ENCODE measurements at places on chromosomes 13 and 19. TPM values are rescaled to one million over a fixed set of nuclear protein-coding genes. Genes with fewer than 3 reads are reported as not detected.

DNA sequence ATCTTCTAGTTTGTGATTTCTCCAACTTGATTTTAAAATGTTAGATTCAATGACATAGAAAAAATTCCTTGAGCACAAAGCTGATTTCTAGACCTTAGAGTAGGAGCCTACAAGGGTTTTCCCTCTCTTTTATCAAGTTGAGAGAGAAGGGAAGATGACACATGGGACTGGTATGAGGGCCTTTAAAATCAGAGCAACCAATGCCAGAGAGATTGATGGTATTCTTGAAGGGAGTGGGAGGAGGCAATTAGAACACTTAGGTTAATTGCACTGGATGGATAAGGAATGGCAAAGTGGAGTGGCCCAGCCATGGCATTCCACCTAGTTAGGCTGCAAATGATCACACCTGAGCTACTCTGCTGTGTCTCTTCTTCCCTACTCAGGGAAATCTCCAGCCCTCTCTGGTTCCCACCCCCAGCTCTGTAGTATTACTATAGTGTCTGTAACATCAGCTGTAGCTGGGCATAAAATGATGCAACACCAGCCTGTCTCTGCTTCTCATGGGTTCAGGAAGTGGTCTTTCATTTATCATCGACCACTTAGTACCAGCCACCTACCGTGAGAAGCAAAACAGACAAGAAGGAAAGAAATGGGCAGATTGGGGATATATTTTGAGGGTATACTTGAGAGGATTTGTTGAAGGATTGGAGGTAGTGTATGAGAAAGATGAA, 333.6 kb downstream of the DLEU7 start:
- no peak for DNase-seq
- H3K36me3 ChIP-seq = no peaks in the 10 kb centered on the region
- H3K4me1 ChIP-seq = peaks cover 16% of the 10 kb centered on the region

Gene JSRP1
- total RNA-seq = not detected

- no peak overlapping the region for H3K4me3 ChIP-seq
- H3K27me3 ChIP-seq = no peaks in the 10 kb centered on the region
- peak overlapping the region; percentile 37 for H3K27ac ChIP-seq
- H3K4me1 ChIP-seq = peaks cover 12% of the 10 kb centered on the region
Measured at GRCh38 chr13:48580185-48580803, 47.4 kb upstream of the RCBTB2 start.

GRCh38 chr19:35060160-35060855, 18.8 kb downstream of the HPN start:
- no peak overlapping the region for H3K4me3 ChIP-seq
- no peak overlapping the region for H3K27ac ChIP-seq
- DNase-seq = no peak
- H3K4me1 ChIP-seq = no peaks in the 10 kb centered on the region
- H3K27me3 ChIP-seq = no peaks in the 10 kb centered on the region

- H3K27ac ChIP-seq = no peak overlapping the region
- no peak overlapping the region for H3K4me3 ChIP-seq
- no peaks in the 10 kb centered on the region for H3K27me3 ChIP-seq
- no peaks in the 10 kb centered on the region for H3K4me1 ChIP-seq
Measured at GRCh38 chr19:45613926-45614725, 12.1 kb upstream of the GPR4 start.

DNA sequence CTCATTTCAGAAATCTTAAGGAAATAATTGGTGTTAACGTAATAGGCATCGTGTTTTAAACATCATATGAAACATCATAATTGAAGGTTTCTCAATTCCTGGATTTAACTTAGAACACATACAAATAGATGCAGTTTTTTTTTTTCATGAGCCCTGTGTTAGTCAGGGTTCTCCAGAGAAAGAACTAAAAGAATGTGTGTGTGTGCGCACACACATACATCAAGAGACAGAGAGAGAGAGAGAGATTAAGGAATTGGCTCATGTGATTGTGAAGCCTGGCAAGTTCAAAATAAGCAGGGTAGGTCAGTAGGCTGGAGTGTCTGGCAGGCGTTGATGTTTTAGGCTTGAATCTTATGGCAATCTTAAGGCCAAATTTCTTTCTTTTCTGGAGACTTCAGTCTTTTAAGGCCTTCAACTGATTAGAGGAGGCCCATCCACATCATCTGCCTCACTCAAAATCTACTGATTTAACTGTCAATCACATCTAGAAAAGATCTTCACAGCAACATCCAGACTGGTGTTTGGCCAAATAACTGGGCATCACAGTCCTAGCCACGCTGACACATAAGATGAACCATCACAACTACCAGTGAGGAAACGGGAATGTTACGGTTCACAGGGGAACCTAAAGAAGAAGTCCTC, 25.2 kb downstream of the SPATA13 start:
- no peak overlapping the region for H3K4me3 ChIP-seq
- H3K27me3 ChIP-seq = no peaks in the 10 kb centered on the region
- no peak overlapping the region for H3K27ac ChIP-seq
- H3K4me1 ChIP-seq = no peaks in the 10 kb centered on the region
- no peak for DNase-seq

- H3K27me3 ChIP-seq = no peaks in the 10 kb centered on the region
- H3K36me3 ChIP-seq = peaks cover 12% of the 10 kb centered on the region
- H3K4me3 ChIP-seq = no peak overlapping the region
- no peak overlapping the region for H3K27ac ChIP-seq
- H3K4me1 ChIP-seq = peaks cover 33% of the 10 kb centered on the region
Measured at GRCh38 chr19:39843919-39844793, 2.0 kb downstream of the FBL start.

Gene TMIGD2
- total RNA-seq = not detected

- H3K4me3 ChIP-seq = no peak overlapping the region
- no peaks in the 10 kb centered on the region for H3K27me3 ChIP-seq
- no peaks in the 10 kb centered on the region for H3K36me3 ChIP-seq
- H3K4me1 ChIP-seq = no peaks in the 10 kb centered on the region
- no peak overlapping the region for H3K27ac ChIP-seq
Measured at GRCh38 chr13:74550039-74550438, 415.8 kb upstream of the KLF12 start.

GRCh38 chr19:10408511-10409283, 5.4 kb upstream of the CDC37 start:
- H3K4me1 ChIP-seq = peaks cover 74% of the 10 kb centered on the region
- no peak overlapping the region for H3K27ac ChIP-seq
- H3K36me3 ChIP-seq = no peaks in the 10 kb centered on the region

DNA sequence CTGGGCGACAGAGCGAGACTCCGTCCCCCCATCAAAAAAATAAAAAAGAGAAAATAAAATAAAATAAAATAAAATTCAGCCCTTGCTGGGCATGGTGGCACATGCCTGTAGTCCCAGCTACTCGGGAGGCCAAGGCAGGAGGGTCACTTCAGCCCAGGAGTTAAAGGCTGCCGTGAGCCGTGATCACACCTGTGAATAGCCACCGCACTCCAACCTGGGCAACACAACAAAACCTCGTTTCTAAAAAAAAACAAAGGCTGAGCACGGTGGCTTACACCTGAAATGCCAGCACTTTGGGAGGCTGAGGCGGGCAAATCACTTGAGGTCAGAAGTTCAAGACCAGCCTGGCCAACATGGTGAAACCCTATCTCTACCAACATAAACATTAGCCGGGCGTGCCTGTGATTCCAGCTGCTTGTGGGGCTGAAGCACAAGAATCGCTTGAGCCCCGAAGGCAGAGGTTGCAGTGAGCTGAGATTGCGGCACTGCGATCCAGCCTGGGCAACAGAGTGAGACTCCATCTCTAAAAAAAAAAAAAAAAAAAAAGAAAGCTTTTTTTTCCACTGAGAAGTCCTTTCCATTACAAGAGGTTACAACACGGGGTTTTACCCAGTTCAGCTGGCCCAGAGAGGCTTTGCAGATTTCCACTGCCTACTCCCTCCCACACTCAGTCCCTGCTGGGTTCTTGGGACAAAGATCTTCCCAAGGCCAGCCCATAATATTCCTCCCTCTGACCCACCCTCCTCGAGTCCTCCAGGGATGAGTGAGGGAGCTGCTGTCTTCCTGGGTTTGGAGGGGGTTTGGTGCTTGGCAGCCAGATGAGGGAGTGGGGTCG, 6.4 kb downstream of the ANGPTL4 start:
- peaks cover 28% of the 10 kb centered on the region for H3K4me1 ChIP-seq
- no peaks in the 10 kb centered on the region for H3K36me3 ChIP-seq

DNA sequence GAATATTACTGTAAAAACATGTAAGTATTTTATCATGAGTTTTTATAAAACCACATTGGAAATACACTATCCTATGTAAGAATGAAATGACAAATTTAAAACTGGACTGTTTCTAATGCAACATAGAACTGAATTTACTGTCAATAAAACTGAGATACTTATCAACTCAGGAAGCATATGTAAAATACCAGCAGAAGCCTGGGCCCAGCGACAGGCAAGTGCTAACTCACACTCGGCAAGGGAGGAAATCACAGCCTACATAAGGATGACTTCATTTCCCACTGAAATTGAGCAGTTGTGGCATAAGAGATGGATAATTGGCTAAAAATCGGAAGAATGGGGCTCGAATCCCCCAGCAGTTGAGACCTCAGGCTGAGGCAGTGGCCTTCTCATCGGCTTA, 12.1 kb downstream of the PROZ start:
- no peak for DNase-seq
- H3K27ac ChIP-seq = no peak overlapping the region
- peaks cover 4% of the 10 kb centered on the region for H3K4me1 ChIP-seq

- no peak overlapping the region for H3K27ac ChIP-seq
- H3K4me1 ChIP-seq = no peaks in the 10 kb centered on the region
- no peak for DNase-seq
- no peaks in the 10 kb centered on the region for H3K36me3 ChIP-seq
Measured at GRCh38 chr13:109481040-109481439, 305.3 kb downstream of the IRS2 start.

- H3K4me1 ChIP-seq = peaks cover 19% of the 10 kb centered on the region
- no peaks in the 10 kb centered on the region for H3K36me3 ChIP-seq
- DNase-seq = peak; percentile 25
- H3K27me3 ChIP-seq = peaks cover 48% of the 10 kb centered on the region
- peak overlapping the region; percentile 32 for H3K4me3 ChIP-seq
- H3K27ac ChIP-seq = no peak overlapping the region
Measured at GRCh38 chr19:15551293-15552004, 43.1 kb downstream of the CYP4F22 start.

- H3K4me1 ChIP-seq = peaks cover 50% of the 10 kb centered on the region
- H3K27me3 ChIP-seq = no peaks in the 10 kb centered on the region
- peak overlapping the region; percentile 77 for H3K27ac ChIP-seq
- no peak for DNase-seq
- H3K36me3 ChIP-seq = no peaks in the 10 kb centered on the region
Measured at GRCh38 chr13:24267801-24268200, 41.6 kb upstream of the C1QTNF9 start.

- peak overlapping the region; percentile 35 for H3K27ac ChIP-seq
- H3K36me3 ChIP-seq = no peaks in the 10 kb centered on the region
- H3K4me1 ChIP-seq = peaks cover 9% of the 10 kb centered on the region
- H3K27me3 ChIP-seq = no peaks in the 10 kb centered on the region
Measured at GRCh38 chr13:40540328-40541044, 126.0 kb downstream of the FOXO1 start.

- no peak for DNase-seq
- H3K4me1 ChIP-seq = peaks cover 19% of the 10 kb centered on the region
- no peaks in the 10 kb centered on the region for H3K36me3 ChIP-seq
- H3K27ac ChIP-seq = no peak overlapping the region
- H3K27me3 ChIP-seq = no peaks in the 10 kb centered on the region
Measured at GRCh38 chr19:33465371-33465770, 56.2 kb downstream of the PEPD start.

Gene ATP12A
- not detected for total RNA-seq

DNA sequence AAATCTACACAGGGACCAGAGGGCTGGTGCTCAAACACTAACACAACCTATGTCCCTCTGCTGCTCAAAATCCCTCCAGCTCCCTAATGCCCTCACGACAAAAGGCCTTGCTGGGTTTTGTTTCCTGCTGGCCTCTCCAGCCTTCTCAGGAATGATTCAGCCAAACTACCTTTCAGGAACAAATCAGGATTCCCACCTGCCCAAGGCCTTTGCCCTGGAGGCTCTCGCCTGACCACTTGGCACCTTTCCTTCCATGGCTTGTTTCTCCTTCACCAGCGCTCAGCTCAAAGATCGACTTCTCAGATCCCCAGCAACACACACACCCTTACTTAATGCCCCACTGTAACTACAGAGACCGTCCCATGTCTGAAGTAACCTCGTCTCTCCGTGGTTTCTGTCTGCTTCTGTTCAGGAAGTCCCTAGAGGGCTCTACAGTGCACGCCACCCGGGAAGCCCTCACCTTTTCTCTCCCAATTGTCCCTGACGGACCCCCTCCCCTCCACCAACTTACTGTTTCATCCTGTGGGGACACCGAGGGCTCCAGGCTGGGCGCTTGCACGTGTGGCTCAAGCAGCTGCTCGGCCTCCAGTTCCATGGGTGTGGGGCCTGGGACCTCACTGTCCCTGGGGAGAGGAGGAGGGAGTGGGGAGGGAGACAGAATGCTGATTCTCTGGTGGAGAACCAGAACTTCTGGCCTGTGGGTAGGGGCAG, 3.2 kb upstream of the SIX5 start:
- H3K27ac ChIP-seq = no peak overlapping the region
- H3K36me3 ChIP-seq = no peaks in the 10 kb centered on the region
- no peaks in the 10 kb centered on the region for H3K27me3 ChIP-seq
- H3K4me3 ChIP-seq = no peak overlapping the region

DNA sequence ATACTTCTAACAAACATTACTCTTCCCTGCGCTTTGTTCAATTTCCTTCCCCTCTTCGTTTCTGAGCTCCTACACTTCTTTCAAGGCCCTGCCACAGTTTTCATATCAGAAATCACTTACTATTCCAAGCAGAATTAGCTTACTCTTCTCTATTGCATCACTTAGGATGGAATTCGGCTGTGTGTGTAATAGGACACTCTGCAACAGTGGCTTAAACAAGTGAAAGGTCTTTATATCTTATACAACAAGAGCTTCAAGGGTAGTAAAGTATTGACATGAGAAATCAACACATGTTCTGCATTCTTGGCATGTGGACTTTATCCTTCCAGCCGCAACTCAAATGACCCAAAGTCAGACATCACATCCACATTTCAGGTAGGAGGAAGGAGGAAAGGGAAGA, 279.6 kb downstream of the PCDH20 start:
- no peaks in the 10 kb centered on the region for H3K27me3 ChIP-seq
- no peak overlapping the region for H3K27ac ChIP-seq
- H3K4me1 ChIP-seq = no peaks in the 10 kb centered on the region

Gene RNF225
- not detected for total RNA-seq

GRCh38 chr13:74839656-74840055, 642.3 kb downstream of the TBC1D4 start:
- H3K36me3 ChIP-seq = no peaks in the 10 kb centered on the region
- no peaks in the 10 kb centered on the region for H3K27me3 ChIP-seq
- no peak for DNase-seq
- no peaks in the 10 kb centered on the region for H3K4me1 ChIP-seq
- no peak overlapping the region for H3K27ac ChIP-seq
- H3K4me3 ChIP-seq = no peak overlapping the region

Gene GFY
- not detected for total RNA-seq

Gene PSG7
- total RNA-seq = not detected

GRCh38 chr13:80340651-80341100, 250 bp downstream of the SPRY2 start:
- H3K4me3 ChIP-seq = peak overlapping the region; percentile 87
- peak; percentile 53 for DNase-seq
- peaks cover 49% of the 10 kb centered on the region for H3K4me1 ChIP-seq
- no peaks in the 10 kb centered on the region for H3K27me3 ChIP-seq
- H3K36me3 ChIP-seq = peaks cover 20% of the 10 kb centered on the region

- no peak overlapping the region for H3K27ac ChIP-seq
- H3K4me1 ChIP-seq = no peaks in the 10 kb centered on the region
- no peak for DNase-seq
- H3K27me3 ChIP-seq = no peaks in the 10 kb centered on the region
Measured at GRCh38 chr19:12689012-12689411, 1.2 kb downstream of the GNG14 start.

Gene SBSN
- not detected for total RNA-seq

Gene FBXO17
- 1.4 TPM for total RNA-seq

Gene KRTDAP
- not detected for total RNA-seq
